HS-27A (cell line): ENCODE measurements at places on chromosomes 11 and 22.

DNA sequence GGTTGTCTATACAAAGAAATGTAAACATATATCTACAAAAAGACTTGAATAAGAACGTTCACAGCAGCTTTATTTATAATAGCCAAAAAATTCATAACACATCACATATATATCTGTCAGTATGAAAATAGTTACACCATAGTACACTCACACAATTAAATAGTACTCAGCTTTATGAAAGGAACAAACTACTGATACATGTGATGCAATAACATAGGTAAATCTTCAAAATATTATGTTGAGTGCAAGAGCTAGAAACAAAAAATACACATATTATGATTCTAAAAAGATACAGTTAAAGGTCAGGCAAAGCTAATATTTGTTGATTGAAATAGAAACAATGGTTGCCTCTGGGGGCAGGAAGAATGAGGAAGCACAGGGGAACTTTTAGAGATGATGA, 6.6 kb downstream of the MRGPRX2 start:
- DNase-seq = no peak

- no peak for DNase-seq
These were observed 68.5 kb downstream of the SBF2 start for GRCh38 chr11:10225553-10225952.

DNA sequence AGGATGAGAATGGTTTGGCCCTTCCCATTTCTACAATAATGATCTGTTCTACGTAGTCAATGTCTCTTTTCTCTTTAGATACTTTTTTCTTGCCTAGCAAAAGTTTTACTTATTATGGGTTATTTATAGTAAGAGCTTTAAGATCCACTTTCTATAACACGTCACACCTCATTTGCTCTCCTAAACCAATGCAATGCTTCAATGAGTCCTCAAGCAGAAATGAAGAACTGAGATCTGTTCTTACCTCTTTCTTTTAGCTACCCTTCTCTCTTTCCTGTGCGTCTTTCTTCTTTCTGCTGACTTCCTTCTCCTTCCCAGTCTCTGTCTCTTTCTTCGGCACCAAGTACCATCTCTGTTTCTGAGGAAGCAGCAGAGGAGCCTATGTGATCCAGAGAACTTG, 61.8 kb downstream of the SNX19 start:
- DNase-seq = no peak

DNA sequence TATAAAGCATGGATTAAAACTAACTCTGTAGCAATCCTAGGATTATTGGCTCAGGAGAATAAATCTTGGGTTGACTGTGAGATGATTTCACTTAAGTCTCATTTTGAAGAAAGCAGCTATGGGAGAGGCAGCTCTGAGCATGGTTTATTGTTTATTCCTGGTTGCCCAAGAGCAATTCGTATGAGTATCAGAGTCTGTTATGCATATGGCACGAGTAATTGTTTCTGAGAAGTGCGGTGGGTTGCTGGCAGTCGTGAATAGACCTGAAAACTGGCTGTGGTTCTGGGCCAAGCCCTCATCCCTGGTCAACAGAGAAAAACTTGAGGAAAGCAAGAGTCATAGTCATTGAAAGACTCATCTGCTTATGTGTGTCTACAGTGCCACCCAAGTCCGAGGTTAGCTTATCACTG, 26.8 kb downstream of the DIXDC1 start:
- no peak for DNase-seq

DNA sequence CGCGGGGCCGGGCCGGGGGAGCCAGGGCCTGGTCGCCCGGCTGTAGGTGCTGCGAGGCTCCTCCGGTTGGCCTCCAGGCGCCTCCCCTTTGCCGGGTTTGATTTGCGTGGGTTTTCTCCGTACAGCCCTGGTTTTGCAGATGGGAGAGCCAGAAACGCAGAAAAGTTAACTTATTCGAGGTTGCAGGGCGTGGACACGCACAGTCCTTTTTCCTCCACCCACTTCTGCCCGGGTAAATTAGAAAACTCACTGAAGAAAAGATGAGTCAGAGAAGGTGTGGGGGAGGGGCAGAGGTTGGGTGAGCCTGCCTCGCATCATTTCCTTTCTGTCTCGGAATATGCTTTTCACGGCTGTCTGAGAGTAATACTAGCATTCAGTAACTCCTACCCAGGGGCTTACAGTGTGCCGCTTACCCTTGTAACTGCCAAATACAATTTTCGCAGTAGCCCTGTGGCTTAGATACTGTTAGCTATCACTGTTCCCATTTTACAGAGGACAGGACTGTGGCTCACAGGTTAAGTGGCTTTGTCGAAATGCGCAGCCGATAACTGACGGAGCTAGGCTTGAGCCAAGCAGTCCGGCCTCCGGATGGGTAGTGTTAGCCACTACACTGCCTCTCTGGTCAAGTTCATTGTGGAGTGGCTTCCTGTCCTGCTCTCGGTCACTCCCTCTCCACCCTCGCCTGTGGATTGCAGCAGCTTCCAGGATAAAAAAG, 812 bp downstream of the FADD start:
- peak; percentile 84 for DNase-seq

- DNase-seq = no peak
These were observed 537.4 kb upstream of the B3GAT1 start for GRCh38 chr11:134949121-134950090.

DNA sequence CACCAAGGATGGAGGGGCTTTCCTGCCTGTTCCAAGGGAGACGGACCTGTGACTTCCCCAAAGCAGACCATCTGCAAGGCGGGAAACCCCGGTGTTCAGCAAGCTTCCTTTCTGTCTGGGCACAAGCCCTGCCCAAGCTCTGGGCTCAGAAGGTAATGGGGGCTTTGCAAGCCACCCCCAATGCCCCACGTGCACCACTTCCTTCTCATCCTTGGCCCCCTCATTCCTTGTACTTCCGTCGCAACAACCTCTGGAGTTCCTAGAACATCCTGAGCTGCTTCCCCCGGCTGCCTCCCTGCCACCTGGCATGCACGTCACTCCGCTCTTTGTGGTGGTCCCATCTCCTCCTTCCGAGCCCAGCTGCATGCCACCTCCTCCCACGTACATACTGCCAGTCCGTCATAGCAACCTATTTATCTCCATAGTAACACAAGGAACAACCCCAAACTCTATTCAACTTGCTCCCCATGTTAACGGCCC, 3.9 kb downstream of the MYEOV start:
- no peak for DNase-seq

GRCh38 chr11:66287889-66288670, 863 bp downstream of the YIF1A start:
- no peak for DNase-seq

DNA sequence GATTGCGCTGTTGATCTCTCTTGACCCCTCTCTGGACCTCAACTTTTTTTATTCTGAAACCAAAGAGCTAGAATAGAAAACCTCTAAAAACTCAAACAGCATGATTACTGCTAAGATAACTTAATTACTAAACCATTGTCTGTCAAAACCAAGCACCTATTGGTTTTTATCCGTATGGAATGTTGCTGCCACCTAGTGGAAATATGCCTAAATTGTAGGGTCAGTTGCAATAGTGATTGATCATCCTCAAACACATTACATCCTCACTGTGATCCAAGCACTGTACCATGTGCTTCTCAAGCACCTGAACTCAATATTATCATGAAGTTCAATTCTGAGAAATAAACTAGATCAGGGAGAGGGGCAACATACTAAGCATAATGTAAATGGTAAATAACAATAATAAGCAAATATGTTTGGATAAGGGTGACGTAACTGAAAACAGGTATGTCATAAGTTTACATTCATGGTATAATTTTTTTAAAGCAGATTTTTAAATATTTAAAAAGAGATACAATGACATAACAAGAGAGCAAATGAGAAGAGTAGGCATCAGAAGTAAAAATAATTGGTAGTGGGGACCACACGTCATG, 3.8 kb upstream of the OR5A2 start:
- DNase-seq = peak; percentile 24
